Stimulated activated CD8-positive, alpha-beta memory T cell treated with anti-CD3 and anti-CD28 coated beads, Interleukin-4, amount 100 ng/mL, for 1 hour (primary cell): ENCODE measurements at places on chromosomes 4 and X.

- no peak for DNase-seq
Observed at GRCh38 chr4:42492962-42493361, 95.7 kb downstream of the SHISA3 start.

DNA sequence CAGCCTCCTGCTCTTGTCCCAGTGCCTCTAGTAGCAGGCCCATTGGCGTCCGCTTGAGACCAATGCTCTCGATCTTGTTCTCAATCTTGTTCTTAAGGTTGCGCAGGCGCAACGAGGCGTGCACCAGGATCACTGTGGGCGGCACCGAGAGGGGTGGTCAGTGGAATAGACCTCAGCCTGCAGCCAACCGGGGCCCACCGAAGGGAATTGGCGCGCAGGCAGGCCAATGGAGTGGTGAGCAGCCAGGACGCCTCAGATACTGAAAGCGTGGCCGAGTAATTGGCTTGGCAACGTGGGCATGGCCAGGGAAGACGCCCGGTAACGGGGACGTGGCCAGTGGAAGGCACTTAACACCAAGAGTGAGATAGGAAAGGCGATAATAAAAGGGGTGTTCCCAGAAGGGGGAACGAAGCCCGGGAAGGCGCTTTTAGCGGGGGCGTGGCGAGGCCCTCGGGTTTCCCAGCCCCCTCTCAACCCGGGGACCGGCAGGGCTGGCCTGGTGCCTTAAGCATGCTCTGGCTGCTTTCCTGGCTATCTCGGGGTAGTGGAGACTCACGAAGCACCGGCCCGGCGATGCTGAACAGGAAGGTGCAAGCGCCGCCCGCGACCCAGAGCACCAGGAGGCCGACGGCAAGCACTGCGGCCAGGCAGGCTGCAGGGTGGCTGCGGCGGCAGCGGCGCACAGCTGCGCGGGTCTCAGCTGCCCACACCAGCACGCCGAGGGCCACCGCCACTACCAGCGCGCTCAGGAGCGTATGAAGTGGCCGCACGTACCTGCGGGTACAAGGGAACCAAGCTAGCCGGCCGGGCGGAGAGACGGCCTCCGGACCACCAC, 1.7 kb downstream of the PRAF2 start:
- DNase-seq, result no peak

DNA sequence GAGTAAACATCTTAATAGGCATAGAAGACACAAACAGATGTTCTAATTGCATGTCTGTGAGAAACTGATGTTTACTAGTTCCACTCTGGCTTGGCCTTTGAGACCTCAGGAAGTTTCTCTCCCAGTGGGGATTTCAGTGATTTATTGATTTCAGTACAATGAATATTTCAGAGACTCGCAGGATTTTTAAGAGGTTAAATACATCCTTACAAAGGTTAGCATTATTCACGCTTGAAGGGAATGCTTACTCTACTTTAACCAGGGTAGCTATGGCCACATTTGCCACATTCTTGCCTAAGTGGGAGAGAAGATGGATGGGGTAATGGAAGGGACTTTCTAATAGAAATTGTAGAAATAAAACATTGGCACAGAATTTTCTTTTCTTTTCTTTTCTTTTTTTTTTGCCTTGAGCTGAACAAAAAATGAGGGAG, 480.1 kb downstream of the SPRY1 start:
- no peak for DNase-seq

DNA sequence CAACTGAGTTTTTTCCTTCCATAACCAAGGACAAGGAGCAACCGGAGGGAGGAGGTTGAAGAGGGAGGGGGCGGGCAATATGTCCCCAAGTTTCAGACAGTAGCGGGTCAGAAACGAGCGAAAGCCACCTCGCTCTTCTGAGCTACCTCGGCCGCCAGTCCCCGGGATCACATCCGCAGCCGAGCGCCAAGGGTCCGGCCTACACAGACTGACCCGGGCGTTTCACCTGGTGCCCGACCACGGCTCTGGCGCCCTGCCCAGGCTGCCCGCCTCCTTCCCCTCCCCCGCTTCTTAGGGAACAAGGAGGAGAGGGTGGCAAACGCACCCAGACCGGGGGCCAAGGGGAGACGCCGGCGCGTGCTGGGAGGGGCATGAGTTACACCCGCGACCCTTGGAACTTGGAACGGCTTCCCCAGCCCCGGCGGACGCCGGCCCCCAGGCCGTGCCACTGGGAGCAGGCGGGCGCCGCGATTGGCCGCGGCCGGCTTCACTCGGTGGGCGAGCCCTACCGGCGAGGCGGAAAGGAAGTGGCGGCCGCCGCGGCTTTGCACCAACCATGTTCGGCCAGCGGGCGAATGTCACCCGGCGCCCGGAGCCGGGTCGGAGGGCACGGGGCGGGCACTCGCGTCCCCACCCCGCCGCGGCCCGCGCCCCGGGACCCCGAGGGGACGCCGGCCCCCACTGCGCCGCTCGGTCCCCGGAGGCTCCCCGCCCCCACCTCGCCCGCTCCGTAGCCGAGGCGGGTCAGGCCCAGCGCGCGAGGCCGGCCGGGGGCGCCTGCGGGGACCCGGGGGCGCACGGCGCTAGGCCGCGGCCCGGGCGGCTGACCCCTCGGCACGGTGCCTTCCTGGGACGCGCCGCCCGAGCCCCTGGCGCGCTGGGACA, 1.5 kb downstream of the IRF2 start:
- DNase-seq, result no peak

- no peak for DNase-seq
Observed at GRCh38 chr4:113317523-113317922, 268.1 kb downstream of the ANK2 start.

- DNase-seq, result no peak
Observed at GRCh38 chr4:183966371-183966770, 61.3 kb downstream of the STOX2 start.

DNA sequence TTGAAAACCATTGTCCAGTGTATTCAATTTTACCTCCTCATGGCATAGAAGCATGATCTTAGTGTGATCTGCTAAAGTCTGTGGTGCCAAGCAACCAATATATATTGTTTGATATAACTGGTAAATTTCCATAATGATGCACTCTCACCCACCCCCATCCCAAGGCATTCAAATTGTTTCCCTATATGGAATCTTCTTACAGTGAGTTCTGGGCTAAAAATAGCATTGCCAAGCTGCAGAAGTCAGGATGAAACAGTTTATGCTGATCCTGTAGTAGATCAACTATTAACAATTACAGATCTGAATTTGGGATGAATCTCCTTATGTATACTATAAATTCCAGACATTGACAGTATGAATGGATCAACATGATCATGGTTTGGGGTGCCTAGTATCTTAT, 20.9 kb downstream of the FGF13 start:
- DNase-seq, result no peak

GRCh38 chr4:37936889-37937498, 23.2 kb upstream of the PTTG2 start:
- no peak for DNase-seq

- no peak for DNase-seq
Observed at GRCh38 chr4:143341186-143341755, 4.6 kb downstream of the GAB1 start.

DNA sequence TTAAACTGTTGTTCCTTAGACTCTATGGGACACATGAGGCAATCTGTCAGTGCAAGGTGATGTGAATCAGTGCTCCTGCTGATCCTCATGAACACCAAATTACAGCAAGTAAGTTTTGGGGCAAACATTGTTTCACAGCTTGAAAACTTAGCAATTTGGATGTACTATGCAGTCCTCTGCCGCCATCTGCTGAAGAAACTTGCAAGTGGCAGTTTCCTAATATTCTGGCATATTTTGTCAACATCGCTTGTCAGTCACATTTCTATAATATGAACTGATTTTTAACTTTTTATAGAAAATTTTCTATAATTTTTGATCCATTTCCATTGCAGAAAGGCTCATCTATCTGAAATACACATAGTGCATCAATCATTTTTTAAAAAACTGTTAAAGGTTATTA, 56.3 kb downstream of the ZAR1 start:
- no peak for DNase-seq

- DNase-seq, result peak; percentile 33
Observed at GRCh38 chr4:73258436-73258685, 237 bp downstream of the ANKRD17 start.

DNA sequence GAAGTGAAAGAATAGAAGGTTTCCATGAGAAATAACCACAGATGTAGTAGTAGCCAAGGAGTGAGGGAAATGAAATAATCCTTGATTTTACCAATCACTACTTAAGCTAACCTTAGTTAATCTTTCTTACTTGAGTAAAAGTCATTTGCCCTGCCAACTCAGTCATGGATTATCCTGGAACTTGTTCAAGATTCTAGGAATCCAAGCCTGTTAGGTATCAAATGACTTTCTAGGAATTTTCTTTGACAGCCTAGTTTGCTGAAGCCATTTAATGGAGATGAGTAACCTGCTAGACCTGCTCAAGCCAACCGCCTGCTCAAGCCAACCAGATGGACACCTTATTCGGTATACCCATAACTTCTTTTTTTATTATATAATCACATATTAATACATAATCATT, 180.5 kb downstream of the KLHL13 start:
- no peak for DNase-seq

DNA sequence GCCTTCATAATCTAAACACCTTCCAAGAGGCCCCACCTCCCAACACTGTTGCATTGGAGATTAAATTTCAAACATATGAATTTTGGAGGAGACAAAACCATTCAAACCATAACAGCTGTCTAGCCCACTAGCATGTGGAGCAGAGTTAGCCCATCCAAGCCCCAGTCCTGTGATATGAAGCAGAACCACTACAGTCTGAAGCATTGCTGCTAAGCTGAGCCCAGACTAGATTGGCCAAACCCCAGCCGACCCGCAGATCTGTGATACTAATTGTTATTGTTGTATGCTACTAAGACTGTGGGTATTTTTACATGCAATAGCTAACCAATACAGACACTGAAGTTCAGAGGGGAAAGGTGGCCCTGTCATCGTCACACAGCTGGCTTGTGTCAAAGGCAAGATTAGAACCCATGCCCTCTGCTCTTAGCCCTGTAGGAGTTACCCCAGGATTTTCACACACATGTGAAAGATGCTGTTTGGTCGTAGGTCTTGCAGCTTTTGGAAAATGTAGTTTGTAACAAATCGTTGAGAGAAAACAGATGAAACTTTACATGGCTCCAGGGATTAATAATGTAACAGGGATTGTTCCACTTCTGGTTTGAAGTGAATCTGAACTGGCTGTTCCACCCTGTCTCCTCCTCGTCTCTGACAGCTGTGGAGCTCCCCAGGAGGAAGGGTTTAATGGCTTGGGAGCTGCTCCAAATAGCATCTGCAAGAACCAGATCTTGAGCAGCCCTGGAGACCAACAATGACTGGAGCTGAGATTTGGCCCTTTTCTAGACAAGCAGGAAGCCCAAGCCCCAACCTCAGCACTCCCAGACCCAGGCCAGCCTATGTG, 517.5 kb downstream of the MID1IP1 start:
- no peak for DNase-seq

DNA sequence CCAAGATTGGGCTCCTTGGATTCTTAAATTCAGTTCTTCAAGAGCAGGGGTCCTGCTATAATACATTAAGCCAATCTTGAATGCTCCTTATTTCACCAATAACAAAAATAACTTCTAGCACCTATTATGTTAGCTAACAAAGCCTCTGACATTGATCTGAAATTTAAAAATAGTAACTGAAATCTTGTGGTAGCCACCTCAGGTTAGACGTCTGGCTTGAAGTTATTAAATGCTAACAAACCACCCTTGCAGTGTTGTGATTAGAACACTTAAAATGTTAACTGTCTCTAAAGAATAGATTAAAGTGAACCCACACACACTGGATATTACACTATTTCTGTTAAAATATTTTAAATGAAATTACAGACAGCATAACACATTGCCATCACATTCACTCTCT, 49.8 kb upstream of the LGI2 start:
- no peak for DNase-seq

GRCh38 chr4:25345744-25346143, 31.3 kb upstream of the ANAPC4 start:
- no peak for DNase-seq

DNA sequence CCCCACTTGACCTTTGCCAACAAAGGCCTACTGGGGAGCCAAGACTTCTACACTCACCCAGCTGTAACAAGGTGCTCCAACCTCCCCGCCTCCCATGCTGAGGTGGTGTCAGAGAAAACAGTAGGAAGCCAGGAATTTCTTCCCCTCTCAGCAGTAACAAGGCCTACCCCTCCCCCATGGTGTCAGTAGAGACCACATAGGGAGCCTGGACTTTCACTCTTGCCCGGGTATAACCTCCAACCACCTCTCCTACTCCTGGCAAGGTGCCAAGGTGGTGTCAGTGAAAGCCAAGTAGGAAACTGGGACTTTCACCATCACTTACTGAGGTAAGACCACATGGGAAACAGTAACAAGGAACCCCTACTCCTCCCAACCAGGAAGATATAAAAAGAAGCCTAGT, 93.1 kb downstream of the SLC16A2 start:
- DNase-seq, result no peak

- DNase-seq, result no peak
Observed at GRCh38 chr4:168716406-168717129, 219.7 kb downstream of the PALLD start.

GRCh38 chr4:19381068-19381467, 870.6 kb upstream of the SLIT2 start:
- DNase-seq, result no peak

- DNase-seq, result no peak
Observed at GRCh38 chrX:10095698-10096432, 60.9 kb upstream of the CLCN4 start.

DNA sequence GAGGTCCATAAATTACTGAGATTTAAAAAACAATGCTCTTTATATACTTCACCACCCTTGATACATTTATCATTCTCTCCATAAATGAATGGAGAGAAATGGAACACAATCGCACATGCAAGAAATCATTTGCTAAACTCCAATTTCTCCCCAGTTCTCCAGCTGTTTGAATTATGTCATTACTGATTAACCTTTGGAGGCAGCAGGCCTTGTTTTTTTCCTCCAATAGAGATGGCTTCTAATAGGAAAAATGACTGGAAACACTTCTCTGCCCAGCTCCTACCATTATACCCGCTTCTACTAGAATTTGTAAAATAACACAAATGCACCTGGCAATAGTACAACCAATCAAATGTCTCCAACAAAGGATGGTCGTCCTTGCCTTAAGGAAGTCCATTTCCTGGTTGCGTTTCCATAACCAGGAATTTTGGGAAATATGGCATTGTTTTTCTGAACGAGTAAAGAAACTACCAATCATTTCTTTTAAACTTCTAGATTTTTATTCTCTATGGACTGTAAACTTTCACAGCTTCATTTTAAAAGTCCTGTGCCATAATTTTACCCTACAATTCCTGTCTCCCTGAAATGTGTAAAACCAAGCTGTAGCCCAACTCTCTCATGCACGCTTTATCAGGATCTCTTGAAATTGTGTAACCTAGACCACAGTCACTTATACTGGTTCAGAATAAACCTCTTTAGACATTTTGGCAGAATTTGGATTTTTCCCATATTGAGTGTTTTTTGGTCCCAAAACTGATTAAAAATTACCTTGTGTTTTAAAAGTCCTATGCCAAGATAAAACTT, 60.1 kb downstream of the APBB2 start:
- no peak for DNase-seq

DNA sequence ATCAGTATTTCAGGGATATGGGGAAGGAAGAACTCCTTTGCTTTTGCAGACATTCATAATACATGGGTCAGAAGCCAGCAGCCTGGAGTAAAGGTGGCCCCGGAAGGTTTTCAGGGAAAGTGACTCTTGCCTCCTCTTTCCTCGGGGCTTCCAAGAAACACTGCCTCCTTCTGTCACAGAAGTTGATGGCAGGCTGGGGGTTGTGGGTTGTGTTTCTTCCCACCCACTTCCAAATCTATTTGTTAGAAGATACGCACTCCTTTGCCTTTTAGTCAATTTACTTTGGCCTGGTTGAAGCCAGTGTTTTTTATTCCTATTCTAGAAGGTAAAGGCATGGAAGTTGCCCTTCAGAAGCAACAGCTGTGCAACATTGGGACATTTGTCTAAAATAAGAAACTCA, 19.7 kb downstream of the KIT start:
- DNase-seq, result no peak

- DNase-seq, result no peak
Observed at GRCh38 chrX:21655901-21656586, 2.1 kb downstream of the KLHL34 start.
